Neural crest cell (in vitro differentiated cells): ENCODE measurements at places on chromosomes 5 and 9. TPM values are rescaled to one million over a fixed set of nuclear protein-coding genes. Genes with fewer than 3 reads are reported as not detected.

Gene ISOC1
- 25.9 and 26.4 TPM in 2 replicates for total RNA-seq

Gene SLC34A3
- not detected in 2 replicates for total RNA-seq

Gene LCN9
- 0.30 and 0.66 TPM in 2 replicates for total RNA-seq

DNA sequence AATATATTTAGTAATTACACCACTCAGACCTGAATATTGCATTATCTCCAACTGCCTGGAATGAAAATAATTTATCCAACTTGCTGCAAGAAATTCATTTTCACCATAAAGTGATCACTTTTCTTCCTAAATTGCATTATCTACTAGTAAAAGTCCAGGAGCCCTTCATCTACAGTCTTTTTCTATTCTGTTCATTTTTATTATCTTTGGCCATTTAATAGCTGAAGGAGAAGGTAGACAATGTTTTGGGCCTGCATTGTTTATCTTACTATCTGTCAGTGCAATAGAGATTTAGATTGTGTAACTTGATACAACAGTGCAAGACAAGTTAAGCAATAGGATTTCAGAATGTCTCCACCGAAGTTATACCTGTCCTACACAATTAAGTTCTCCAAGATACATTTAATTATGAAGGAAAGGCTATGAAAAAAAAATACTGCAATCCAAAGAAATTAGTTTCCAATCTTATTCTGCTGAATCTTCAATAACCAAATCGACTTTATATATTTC, 1339.7 kb upstream of the CDH6 start:
- no peak overlapping the region for H3K4me3 ChIP-seq
- no peaks in the 10 kb centered on the region for H3K27me3 ChIP-seq
- H3K4me1 ChIP-seq, result no peaks in the 10 kb centered on the region
- no peaks in the 10 kb centered on the region for H3K36me3 ChIP-seq

- no peaks in the 10 kb centered on the region for H3K4me1 ChIP-seq
- H3K4me3 ChIP-seq, result no peak overlapping the region
- H3K27ac ChIP-seq, result no peak overlapping the region
- no peak for DNase-seq
- no peaks in the 10 kb centered on the region for H3K36me3 ChIP-seq
- H3K27me3 ChIP-seq, result no peaks in the 10 kb centered on the region
Measured at GRCh38 chr9:90287567-90288274, 354.9 kb downstream of the DIRAS2 start.
